ENCODE measurements at places on chromosomes 3 and 15.

GRCh38 chr3:148789146-148789545, 38.5 kb upstream of the CPB1 start:
- H3K4me3 ChIP-seq = no peak overlapping the region
- no peak for DNase-seq
- no peaks in the 10 kb centered on the region for H3K27me3 ChIP-seq
- no peak overlapping the region for H3K27ac ChIP-seq
- no peaks in the 10 kb centered on the region for H3K4me1 ChIP-seq

DNA sequence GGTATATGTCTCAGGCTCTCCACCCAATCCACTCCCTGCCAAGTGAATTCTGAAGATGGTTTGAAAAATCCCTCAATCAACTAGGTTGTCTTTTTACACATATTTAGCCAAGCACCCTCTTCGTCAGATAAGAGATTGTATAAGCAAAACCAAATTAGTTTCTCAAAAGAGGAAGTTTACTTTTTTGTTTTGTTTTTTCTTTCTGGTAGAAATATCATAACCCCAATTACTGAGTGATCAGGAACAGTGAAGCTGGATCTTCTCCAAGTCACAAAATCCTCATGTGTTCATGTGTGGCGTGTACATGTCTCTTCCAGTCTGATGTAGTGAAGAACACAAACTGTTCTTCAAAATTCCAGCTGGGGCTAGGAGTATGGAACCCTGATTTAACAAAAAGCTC, 180.6 kb downstream of the FOXP1 start:
- H3K36me3 ChIP-seq = peaks cover 7% of the 10 kb centered on the region
- peaks cover 26% of the 10 kb centered on the region for H3K4me1 ChIP-seq
- H3K27ac ChIP-seq = no peak overlapping the region
- no peak for DNase-seq

- no peak for DNase-seq
- H3K4me3 ChIP-seq = peak overlapping the region; percentile 30
- no peaks in the 10 kb centered on the region for H3K36me3 ChIP-seq
- H3K4me1 ChIP-seq = peaks cover 24% of the 10 kb centered on the region
These were observed 20.1 kb downstream of the EID1 start for GRCh38 chr15:48898032-48898431.

DNA sequence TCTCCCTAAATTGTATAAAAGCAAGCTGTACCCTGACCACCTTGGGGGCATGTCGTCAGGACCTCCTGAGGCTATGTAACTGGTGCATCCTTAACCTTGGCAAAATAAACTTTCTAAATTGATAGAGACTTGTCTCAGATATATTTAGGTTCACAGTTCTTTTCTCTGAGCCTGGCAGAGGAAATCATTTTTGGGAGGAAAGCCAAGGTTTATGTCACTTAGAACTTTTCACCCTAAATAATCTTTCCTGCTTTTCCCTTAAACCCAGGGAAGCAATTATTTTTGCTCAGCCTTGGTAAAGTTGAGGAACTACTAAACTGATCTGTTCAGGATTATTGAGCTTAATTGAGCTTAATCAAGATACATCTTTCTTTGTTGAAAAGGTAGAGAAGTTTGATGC, 608.9 kb downstream of the PDCD6IP start:
- no peaks in the 10 kb centered on the region for H3K4me1 ChIP-seq
- no peak for DNase-seq
- H3K27ac ChIP-seq = no peak overlapping the region
- no peak overlapping the region for H3K4me3 ChIP-seq
- H3K27me3 ChIP-seq = no peaks in the 10 kb centered on the region

GRCh38 chr15:95664450-95664849, 666.0 kb upstream of the NR2F2 start:
- peaks cover 5% of the 10 kb centered on the region for H3K4me1 ChIP-seq
- DNase-seq = no peak
- H3K27ac ChIP-seq = no peak overlapping the region
- peaks cover 2% of the 10 kb centered on the region for H3K27me3 ChIP-seq
- H3K4me3 ChIP-seq = no peak overlapping the region

- no peaks in the 10 kb centered on the region for H3K36me3 ChIP-seq
- H3K27me3 ChIP-seq = peaks cover 10% of the 10 kb centered on the region
- no peak for DNase-seq
- no peak overlapping the region for H3K27ac ChIP-seq
These were observed 117.5 kb downstream of the PDCD6IP start for GRCh38 chr3:33915796-33916546.

DNA sequence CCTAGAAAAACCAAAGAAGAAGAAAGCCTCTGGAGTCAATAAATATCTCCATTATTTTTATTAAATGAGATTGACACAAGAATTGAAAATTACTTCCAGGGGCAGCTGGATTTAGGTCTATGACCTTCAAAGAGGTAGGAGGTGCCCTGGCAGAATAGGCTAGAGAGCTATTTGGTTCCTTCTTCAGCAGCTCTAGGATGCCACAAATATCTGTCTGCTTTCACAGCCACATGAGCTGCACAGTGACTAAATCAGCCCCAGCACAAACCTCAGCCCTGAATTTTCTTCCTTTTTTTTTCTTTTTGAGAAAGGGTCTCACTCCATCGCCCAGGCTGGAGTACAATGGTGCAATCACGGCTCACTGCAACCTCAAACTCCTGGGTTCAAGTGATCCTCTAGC, 223.5 kb downstream of the ABHD5 start:
- H3K4me3 ChIP-seq = no peak overlapping the region
- peaks cover 3% of the 10 kb centered on the region for H3K27me3 ChIP-seq
- no peak overlapping the region for H3K27ac ChIP-seq

GRCh38 chr3:135128818-135129217, 333.8 kb downstream of the EPHB1 start:
- no peaks in the 10 kb centered on the region for H3K36me3 ChIP-seq
- no peak overlapping the region for H3K27ac ChIP-seq
- H3K4me1 ChIP-seq = no peaks in the 10 kb centered on the region
- DNase-seq = no peak
- H3K27me3 ChIP-seq = no peaks in the 10 kb centered on the region

GRCh38 chr15:29736012-29736743, 86.1 kb downstream of the TJP1 start:
- DNase-seq = no peak
- H3K36me3 ChIP-seq = no peaks in the 10 kb centered on the region
- peaks cover 14% of the 10 kb centered on the region for H3K4me1 ChIP-seq
- no peak overlapping the region for H3K27ac ChIP-seq
- H3K4me3 ChIP-seq = no peak overlapping the region

GRCh38 chr3:184620475-184621119, 59.0 kb downstream of the EPHB3 start:
- H3K27me3 ChIP-seq = peaks cover 36% of the 10 kb centered on the region
- H3K27ac ChIP-seq = no peak overlapping the region
- DNase-seq = no peak
- no peak overlapping the region for H3K4me3 ChIP-seq

- peaks cover 73% of the 10 kb centered on the region for H3K36me3 ChIP-seq
- no peaks in the 10 kb centered on the region for H3K27me3 ChIP-seq
- H3K4me1 ChIP-seq = peaks cover 19% of the 10 kb centered on the region
- no peak for DNase-seq
- no peak overlapping the region for H3K4me3 ChIP-seq
- H3K27ac ChIP-seq = no peak overlapping the region
These were observed 22.0 kb upstream of the LEKR1 start for GRCh38 chr3:156803952-156804741.

- H3K27ac ChIP-seq = no peak overlapping the region
- DNase-seq = no peak
- H3K27me3 ChIP-seq = peaks cover 6% of the 10 kb centered on the region
- no peaks in the 10 kb centered on the region for H3K4me1 ChIP-seq
- H3K4me3 ChIP-seq = no peak overlapping the region
- H3K36me3 ChIP-seq = no peaks in the 10 kb centered on the region
These were observed 48.3 kb downstream of the SERP1 start for GRCh38 chr3:150497956-150498355.

- no peak overlapping the region for H3K27ac ChIP-seq
- DNase-seq = no peak
- no peaks in the 10 kb centered on the region for H3K27me3 ChIP-seq
- peaks cover 43% of the 10 kb centered on the region for H3K4me1 ChIP-seq
These were observed 81.9 kb downstream of the IL1RAP start for GRCh38 chr3:190595807-190596206.

- no peaks in the 10 kb centered on the region for H3K36me3 ChIP-seq
- H3K4me3 ChIP-seq = no peak overlapping the region
- H3K27ac ChIP-seq = no peak overlapping the region
- peaks cover 21% of the 10 kb centered on the region for H3K27me3 ChIP-seq
- DNase-seq = no peak
These were observed 75.4 kb downstream of the WWTR1 start for GRCh38 chr3:149582395-149582794.

DNA sequence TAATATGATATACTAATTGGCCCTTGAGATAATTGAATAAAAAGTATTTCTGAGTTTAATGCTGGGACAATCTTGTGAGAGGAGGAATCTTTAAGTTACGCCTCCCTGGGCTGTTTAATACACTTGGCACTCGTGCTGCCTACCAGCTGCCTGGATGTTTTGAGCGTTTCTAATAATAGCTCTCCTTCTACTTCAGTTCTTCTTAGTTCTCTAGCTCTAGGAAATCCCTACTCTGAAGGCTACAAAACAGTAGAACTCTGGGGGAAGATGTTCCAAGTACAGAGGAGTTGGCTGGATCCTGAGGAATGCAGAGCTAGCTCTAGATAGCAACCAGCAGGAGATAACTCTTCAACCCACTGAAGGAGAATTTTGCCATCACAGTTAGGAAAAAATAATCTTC, 3.5 kb downstream of the NAALADL2 start:
- H3K4me1 ChIP-seq = no peaks in the 10 kb centered on the region
- no peak overlapping the region for H3K4me3 ChIP-seq
- H3K27ac ChIP-seq = no peak overlapping the region
- H3K27me3 ChIP-seq = no peaks in the 10 kb centered on the region
- no peak for DNase-seq

GRCh38 chr3:30943206-30943605, 48.7 kb upstream of the GADL1 start:
- H3K27me3 ChIP-seq = peaks cover 5% of the 10 kb centered on the region
- peaks cover 8% of the 10 kb centered on the region for H3K4me1 ChIP-seq
- no peak overlapping the region for H3K27ac ChIP-seq
- H3K4me3 ChIP-seq = no peak overlapping the region

DNA sequence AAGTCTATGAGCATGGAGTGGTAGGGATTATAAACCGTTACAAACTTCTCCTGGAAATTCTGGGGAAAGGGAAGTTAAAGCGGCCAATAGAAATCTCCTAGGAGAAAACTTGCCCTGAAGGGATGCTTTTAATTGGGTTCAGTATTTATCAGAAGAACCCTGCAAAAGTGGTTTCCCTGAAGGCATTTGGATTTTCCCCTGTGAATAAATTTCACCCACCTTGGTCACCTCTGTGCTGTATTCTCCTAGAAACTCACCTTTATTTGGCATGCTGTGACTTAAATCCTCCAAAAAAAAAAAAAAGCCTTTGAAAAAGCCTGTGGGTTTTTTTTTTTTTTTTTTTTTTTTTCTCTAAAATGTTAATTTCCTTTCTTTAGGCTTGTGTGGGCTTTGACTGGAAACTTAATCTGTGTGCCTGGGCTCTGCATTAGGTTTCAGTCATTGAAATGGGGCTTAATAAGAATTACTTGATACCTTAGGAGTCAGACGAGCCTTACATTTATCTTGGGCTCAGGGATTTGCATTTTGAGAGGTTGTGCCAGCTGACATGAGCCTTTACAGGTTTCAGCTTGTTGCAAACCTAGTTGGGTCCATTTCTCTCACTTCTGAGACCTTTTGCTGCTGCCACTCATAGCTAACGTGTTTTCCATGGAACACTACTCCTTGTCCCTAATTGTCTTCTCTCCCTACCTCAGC, 22.0 kb downstream of the TGFBR2 start:
- peaks cover 82% of the 10 kb centered on the region for H3K4me1 ChIP-seq
- no peaks in the 10 kb centered on the region for H3K27me3 ChIP-seq
- peak overlapping the region; percentile 26 for H3K4me3 ChIP-seq
- peak overlapping the region; percentile 99 for H3K27ac ChIP-seq
- H3K36me3 ChIP-seq = peaks cover 50% of the 10 kb centered on the region

- no peak for DNase-seq
- peaks cover 4% of the 10 kb centered on the region for H3K4me1 ChIP-seq
- no peaks in the 10 kb centered on the region for H3K27me3 ChIP-seq
- no peak overlapping the region for H3K4me3 ChIP-seq
- no peak overlapping the region for H3K27ac ChIP-seq
These were observed 123.1 kb upstream of the STRIT1 start for GRCh38 chr3:155416500-155417118.

DNA sequence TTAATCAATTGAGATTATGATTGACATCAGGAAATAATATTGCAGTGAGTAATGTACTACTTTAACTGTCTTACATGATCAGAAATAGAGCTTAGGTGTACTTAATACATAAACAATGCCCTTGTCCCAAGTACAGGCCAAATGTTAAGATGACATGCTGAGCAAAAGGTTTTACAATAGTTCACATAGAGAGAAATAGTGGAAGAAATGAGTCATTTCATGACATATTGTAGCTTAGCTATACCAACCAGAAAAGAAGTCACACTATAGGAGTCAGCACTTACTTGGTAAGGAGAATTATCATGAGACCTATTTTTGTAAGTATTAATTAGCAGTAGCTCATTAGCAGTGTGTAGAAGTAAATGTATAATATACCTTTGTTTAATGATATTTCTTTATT, 96.4 kb upstream of the NANOGP8 start:
- H3K27ac ChIP-seq = no peak overlapping the region
- no peak overlapping the region for H3K4me3 ChIP-seq
- no peaks in the 10 kb centered on the region for H3K36me3 ChIP-seq
- DNase-seq = no peak
- H3K4me1 ChIP-seq = peaks cover 6% of the 10 kb centered on the region
- H3K27me3 ChIP-seq = no peaks in the 10 kb centered on the region

DNA sequence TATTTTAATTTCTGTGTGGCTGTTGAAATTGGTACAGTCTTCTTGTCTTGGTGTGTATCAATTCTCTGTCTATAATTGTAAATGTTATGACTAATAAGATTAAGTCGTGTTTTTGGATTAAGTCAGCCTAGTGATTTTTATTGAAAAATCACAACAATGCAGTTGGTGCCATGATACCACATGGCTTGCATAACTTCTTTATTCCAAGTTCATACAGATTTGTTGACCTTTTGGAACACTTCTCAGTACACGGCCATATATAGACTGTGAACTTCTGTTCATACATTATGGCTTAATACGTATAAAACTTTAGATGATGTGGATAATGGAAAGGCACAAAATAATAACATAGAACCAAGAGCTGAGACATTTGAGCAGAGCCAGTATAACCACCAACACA, 121.2 kb upstream of the NAALADL2 start:
- H3K4me1 ChIP-seq = no peaks in the 10 kb centered on the region
- H3K27me3 ChIP-seq = no peaks in the 10 kb centered on the region
- H3K4me3 ChIP-seq = no peak overlapping the region
- H3K27ac ChIP-seq = no peak overlapping the region
- no peak for DNase-seq
- no peaks in the 10 kb centered on the region for H3K36me3 ChIP-seq

GRCh38 chr15:49988766-49989165, 130.3 kb downstream of the ATP8B4 start:
- H3K27ac ChIP-seq = no peak overlapping the region
- H3K27me3 ChIP-seq = no peaks in the 10 kb centered on the region
- H3K4me1 ChIP-seq = peaks cover 10% of the 10 kb centered on the region
- no peak overlapping the region for H3K4me3 ChIP-seq
- peaks cover 62% of the 10 kb centered on the region for H3K36me3 ChIP-seq
- no peak for DNase-seq

Data from activated T-helper 2 cell treated with anti-CD3 and anti-CD28 coated beads, Interferon-gamma antibody, Interleukin-2, Interleukin-4, amounts not matched to agents 10 μg/mL and 5 μg/mL and 100 μg/mL, durations not matched to agents 14 hours and 24 hours and 36 hours (primary cell).